PC-3 (cell line): ENCODE measurements at places on chromosomes 13 and 19.

DNA sequence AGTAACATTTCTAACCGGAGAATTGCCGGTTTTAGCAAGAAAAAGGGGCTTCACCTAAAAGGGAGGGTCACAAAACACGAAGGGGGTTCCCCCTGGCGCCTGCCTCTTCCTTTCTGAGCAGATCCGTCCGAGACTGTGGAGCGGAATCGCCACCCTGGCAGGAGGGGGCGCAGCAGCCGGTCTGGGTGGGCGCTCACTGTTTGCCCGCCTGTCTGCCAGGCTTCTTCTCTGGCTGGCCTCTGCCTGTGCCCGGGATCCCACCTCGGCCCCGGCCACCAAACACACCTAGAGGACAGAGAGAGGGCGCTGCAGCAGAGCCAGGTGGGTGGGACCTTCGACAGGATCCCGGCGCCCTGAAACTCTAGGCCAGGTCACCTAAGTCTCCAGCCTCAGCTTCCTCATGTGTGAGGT lies 15.6 kb downstream of the LSM4 start:
- no peak for DNase-seq

DNA sequence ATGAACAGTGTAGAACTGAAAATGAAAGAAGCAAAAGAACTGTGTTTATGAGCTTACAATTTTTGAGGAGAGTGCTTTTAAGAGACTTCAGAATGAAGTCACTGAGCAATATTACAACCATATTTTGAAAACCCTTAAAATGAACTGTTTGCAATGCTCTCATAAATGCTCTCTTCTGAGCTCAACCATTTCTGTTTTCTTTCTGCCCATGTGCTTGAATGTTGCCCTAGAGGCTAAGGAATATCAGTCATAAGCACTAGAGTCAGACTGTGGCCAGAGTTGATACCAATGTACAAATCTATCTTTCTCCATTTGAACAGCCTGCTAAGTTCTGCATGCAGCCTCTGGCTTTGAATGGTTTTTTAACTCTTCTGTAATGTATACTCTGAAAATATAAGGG lies 1092.8 kb downstream of the PCDH9 start:
- no peak for DNase-seq

DNA sequence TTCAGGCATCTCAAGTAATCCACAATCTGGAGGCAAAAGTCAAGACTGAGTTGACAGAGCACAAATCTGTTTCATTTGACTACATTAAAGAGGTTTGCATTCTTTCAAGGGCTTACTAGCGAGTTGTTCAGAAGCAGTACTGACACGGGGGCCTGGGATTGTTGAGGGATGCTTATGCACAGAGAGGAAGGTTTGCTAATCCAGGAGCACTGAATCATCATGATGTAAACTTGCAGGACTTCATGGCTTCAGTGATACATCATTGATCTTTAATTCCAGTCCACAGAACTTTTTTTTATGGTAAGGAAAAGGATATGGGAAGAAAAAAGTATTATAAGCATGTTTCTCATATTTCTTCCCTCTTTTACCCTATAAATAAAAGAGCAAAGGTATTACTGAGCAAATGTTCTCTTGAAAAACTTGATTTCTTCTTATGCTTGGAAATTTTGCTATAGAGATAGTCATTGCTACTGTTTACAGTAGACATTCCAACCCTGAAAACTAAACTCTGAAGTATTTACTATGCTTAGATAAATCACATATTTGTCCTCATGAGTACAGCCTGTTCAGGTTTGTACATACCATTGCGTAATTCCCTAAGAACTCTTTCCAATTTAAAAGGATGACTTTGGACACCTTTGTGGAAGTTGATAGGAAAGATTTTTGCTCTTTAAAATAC lies 65.8 kb upstream of the KPNA3 start:
- peak; percentile 86 for DNase-seq

- DNase-seq, result no peak
These were observed 35.1 kb downstream of the GJA3 start for GRCh38 chr13:20125783-20126165.

GRCh38 chr13:53405616-53406015 lies 377.0 kb downstream of the OLFM4 start:
- DNase-seq, result no peak

GRCh38 chr13:74931698-74932433 lies 550.1 kb downstream of the TBC1D4 start:
- no peak for DNase-seq

GRCh38 chr19:31290931-31291590 lies 58.2 kb downstream of the TSHZ3 start:
- no peak for DNase-seq

- DNase-seq, result peak; percentile 84
These were observed 87.0 kb upstream of the HTR2A start for GRCh38 chr13:46983881-46984280.

- DNase-seq, result no peak
These were observed 36.1 kb upstream of the TNFRSF19 start for GRCh38 chr13:23534090-23534489.

DNA sequence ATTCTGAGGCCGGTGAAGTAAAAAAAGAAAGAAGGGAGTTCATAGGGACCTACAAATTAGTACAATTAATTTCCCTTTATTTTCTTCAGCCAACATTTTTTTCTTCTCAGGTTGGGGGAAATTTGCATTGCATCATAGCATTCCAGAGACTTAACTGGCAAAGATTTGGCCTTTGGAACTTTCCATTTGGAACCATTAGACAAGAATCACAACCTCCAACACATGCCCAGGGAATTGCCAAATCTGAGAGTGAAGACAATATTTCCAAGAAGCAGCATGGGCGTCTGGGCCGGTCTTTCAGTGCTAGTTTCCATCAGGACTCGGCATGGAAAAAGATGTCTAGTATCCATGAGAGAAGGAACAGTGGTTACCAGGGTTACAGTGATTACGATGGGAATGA lies 6.4 kb upstream of the ERCC5 start:
- no peak for DNase-seq

DNA sequence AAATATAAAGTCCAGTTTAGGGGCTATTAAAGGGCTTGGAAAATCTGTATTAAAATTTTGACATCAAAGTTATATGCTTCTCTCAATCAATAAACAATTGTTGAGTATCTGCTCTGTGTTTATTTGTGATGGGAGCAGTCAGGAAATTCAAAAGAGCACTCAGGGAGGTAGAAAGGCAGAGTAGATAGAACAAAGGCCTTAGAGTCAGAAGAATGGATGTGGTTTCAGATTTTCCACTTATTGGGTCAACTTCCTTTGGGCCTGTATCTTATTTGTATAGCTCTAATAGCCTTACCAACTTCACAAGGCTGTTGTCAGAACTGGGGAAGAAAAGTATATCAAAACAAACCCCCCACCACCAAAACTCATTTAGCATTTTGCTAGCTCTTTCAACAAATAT lies 302.6 kb downstream of the SPRY2 start:
- DNase-seq, result no peak

DNA sequence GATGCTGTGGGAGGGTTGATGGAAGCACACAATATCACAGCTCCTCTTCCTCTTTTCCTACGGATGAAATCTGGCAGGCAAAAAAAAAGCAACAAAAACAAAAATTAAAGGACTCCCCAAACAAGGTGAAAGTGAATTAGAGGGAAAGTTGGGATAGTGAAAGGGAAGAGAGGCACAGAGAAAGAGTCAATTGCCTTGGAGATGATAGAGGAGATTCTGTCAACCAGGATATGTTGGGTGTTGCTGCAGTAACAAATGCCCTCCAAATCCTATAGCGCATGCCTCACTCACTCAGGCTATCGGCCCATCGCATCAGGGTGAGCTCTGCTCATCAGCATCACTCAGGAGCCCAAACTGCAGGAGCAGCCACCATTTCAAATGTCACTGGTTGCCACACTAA lies 119.1 kb downstream of the DLEU7 start:
- DNase-seq, result no peak

DNA sequence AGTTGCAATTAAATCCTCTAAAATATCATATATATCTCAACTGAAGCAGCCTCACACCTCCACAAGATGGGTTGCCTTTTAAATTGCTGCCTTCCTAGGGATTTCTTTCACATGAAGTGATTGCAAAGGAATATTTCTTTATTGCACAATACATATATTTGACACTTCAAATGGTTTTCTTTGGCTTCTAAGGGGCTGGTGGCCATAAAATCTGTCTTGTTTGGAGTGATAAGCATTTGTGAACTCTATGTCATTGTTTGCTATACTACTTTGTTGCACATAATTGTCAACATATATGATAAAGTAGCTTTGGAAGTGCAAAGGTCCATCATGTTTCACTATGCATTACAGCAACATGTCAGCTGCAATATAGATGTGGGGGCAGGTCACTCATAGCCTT lies 2380.9 kb downstream of the PCDH9 start:
- no peak for DNase-seq

GRCh38 chr19:41318696-41319499 lies 8.9 kb downstream of the CCDC97 start:
- no peak for DNase-seq

DNA sequence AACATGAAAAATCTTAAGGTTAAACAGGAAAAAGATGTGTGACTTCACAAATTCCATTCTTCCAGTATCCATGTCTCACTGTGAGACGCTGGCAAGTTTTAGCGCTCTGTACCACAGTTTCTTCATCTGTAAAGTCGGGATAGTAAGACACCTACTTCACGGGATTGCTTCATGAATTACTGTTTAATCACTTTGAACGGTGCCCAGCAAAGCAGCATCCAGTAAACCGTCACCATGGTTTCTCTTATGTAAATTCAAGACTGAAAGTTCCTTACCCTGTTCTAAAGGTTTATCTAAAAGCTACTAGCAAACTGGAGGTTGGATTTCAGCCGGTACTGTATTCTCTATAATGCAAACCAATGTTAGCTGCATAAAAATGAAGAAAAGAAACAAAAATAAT lies 53.5 kb downstream of the KATNAL1 start:
- no peak for DNase-seq

DNA sequence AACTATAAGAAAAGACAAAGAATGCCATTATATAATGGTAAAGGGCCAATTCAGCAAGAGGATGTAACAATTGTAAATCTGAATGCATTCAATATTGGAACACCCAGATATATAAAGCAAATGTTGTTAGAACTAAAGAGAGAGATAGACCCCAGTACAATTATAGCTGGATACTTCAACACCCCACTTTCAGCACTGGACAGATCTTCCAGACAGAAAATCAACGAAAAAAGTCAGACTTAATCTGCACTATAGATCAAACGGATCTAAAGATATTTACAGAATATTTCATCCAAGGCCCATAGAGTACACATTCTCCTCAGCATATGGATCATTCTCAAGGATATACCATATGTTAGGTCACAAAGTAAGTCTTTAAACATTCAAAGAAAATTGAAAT lies 194.6 kb upstream of the DACH1 start:
- DNase-seq, result peak; percentile 2

DNA sequence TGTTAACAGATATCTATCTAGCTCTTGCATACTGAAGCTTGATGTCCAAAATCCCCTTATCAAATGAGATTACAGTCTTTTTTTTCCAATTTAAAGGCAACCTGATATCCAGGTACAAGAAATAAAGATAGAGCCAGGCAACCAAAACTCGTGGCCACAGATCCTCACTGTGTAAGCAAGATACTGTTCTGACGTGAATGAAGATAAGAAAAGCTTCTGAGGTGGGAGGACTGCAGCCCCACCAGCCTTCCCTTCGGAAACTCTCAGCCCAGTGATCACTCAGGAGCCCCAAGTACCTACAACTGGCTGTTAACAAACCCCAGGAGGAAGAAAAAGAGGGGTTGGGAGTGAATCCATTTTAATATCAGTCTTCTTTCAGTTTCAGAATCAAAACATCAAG lies 191.6 kb downstream of the EFNB2 start:
- DNase-seq, result no peak

DNA sequence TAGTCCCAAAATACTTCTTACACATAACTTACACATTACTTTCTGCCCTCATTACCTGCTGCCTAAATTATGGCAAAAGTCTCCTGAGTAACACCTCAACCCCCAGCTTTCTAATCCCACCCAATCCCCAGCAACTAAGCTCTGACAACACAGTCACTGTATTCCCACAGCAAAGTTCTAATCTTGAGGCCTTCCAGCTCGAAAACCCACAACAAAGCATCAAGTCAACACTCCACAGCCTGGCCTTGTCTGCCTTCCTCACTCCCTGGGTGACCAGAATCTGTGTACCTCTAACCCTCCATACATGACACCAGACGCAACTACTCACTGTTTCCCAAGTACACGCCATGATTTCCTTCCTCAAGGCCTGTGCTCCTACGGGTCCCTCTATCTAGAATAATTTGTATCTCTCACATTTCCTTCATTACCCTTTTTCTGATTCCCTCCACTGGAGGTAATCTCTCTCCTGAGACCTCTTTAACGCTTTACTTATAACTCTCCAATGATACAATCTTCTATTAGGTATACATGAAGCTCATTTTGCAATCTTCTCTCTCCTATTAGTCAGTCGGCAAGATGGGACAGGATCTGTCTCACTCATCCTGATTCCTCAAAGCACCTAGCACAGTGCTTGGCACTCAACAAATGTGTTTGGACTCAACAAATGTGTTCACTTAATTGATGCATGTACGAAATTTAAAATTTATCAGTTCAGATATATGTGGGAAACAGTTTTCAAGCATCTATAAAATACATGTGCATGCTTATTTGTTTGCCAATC lies 87.6 kb upstream of the DOCK9 start:
- no peak for DNase-seq

DNA sequence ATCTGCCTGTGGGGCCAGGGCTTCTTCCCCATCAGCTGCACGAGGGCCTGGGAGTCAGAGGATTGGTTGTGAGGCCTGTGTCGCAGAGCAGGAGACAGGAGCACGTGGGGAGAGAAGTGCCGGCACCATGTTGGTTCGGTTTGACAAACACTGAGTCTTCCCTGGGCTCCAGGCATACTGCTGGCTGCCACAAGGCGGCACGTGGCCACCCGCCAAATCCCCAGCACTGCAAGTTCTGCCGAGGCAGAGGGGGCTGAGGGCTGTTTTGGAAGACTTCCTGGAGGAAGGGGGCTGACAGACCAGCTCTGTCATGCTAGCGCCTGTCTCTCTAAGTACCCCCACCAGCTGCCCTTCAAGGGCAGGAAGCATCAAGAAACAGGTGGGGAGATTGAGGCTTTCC lies 9.5 kb downstream of the SHANK1 start:
- DNase-seq, result peak; percentile 20

DNA sequence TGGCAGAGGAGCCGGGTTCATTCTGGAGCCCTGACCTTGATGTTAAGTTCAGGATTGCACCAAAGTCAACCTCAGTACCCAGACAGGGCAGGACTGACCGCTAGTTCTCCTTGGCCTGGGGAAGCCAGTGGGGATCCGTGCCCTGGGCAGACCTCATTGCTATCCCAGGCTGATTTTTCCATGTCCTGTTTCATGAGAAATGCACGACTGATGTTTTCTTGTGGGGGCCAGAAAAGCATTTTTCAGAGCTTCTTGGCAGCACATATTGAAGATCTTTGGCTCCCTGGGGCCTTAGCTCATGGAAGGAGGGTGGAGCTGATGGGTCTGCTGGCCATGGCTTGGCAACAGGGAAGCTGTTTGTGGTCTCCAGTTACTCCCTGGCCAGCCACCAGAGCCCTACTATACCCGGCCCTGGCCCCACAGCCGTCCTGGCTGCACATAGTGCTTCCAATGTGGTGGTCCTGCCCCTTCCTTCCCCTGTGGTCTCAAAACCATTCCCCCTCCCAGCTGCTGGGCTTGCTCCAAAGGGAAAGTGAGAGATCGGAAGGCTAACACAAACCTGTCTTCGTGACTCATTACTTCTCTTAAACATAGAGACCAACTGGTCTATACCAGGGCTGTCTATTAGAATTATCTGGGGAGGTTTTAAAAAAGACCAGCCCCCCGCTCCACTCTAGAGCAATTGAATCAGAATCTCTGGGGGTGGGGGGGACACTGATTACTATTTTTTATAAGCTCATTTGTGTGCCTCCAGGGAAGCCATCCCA lies 11.2 kb downstream of the IL17D start:
- DNase-seq, result no peak

- no peak for DNase-seq
These were observed 57.0 kb upstream of the IPO5 start for GRCh38 chr13:97896446-97896845.
